Brain microvascular endothelial cell (primary cell): ENCODE measurements at places on chromosomes 11 and 22.

- DNase-seq, result no peak
These were observed 5.9 kb downstream of the TMEM121B start for GRCh38 chr22:17115236-17115635.

DNA sequence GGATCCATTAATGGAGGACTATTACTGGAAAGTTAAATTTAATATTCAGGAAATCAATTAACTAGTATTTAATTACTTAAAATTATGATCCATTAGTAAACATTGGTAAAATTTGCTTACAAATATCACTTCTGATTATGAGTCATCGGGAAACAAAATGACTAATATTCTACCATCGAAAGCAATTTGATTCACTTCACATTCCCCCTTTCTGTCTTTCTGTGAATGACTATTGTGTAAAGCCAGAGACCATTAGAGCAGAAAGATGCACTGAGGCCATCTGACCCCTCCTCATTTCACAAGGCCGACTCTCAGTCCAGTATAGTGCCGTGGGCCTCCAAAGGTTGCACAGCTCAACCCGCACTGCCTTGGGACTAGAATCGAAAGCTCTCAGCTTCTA, 619.0 kb downstream of the OPCML start:
- no peak for DNase-seq

GRCh38 chr22:48434156-48434867, 1393.4 kb downstream of the BRD1 start:
- DNase-seq, result no peak

GRCh38 chr11:32200136-32200847, 109.4 kb downstream of the RCN1 start:
- DNase-seq, result no peak

- peak; percentile 62 for DNase-seq
These were observed 1.3 kb upstream of the STX3 start for GRCh38 chr11:59753650-59754493.

DNA sequence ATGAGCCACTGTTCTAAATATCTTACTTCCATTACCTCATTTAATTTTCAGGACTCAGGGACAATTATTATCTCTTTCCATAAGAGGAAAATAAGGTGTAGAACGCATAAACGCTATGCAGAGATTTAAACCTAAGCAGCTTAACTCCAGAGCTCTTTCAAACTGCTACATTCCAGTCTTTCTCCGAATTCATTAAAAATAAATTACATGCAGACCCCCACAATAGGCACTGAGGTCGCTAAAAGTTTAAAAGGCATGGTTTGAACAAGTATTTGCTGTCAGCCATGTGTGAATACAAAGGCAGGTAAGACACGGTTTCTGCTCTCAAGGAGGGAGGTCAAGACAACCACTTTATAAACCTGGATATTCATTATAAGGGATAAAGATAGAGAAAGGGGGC, 983 bp downstream of the NARS2 start:
- no peak for DNase-seq

GRCh38 chr11:125787827-125788226, at the start of gene PATE3:
PATE3 (plus strand) TSS chr11:125788127; CDS start chr11:125788152, 25 bp downstream.
- no peak for DNase-seq

- no peak for DNase-seq
These were observed 75.8 kb downstream of the CTTN start for GRCh38 chr11:70473873-70474690.

DNA sequence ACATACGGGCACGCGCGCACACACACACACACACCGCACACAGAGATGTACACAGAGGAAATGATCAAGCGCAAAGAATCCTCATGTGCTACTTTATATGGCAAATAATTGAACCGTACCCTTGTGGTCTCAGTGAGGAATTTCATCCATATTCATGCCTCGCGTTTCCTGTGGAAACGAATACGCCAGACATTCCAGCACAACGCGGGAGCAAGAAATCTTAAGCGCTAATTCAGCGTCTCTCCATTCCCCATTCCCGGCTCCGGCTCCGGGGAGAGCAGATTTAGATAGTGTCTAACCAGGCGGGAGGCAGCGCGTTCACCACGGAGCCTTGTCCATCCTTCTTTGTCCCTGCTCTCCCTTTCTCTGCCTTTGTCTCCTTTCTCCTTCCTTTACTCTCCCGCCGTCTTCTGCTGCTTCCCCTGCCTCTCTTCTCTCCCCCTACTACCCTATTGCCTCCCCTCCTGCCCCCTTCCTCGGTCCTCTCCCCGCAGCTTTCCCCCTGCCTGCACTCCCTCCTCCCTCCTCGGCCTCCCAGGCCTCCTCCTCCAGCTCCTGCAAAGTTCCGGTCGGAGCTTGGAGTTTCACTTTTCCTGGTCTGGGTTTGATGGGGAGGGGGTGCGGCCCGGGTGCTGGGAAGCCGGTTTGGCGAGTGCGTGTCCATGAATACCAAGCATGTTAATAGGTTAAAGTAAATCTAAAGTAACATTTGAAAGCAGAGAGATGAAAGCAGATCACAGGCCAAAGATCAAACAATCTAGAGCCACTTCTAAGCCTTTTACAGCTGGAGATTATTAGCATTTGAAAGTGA, 579.3 kb downstream of the BUD13 start:
- peak; percentile 12 for DNase-seq

- no peak for DNase-seq
These were observed 14.8 kb downstream of the CCND1 start for GRCh38 chr11:69655479-69656428.

DNA sequence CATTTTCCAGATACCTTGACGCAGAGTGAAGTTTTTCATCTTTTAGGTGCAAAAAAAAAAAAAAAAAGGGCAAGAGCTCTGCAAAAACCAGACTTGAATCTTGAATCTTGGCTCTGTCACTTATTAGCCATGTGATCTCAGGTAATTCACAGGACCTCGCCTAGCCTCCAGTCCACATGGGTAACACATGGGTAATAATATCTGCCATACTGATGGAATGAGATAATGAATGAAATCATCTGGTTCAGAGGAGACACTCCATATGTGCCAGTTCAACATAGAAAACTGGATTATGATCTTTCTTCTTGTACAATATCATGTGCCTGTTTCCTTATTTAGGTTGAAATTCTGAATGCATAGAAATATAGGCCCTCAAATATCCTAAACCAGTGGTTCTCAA, 8.6 kb upstream of the AMOTL1 start:
- no peak for DNase-seq

DNA sequence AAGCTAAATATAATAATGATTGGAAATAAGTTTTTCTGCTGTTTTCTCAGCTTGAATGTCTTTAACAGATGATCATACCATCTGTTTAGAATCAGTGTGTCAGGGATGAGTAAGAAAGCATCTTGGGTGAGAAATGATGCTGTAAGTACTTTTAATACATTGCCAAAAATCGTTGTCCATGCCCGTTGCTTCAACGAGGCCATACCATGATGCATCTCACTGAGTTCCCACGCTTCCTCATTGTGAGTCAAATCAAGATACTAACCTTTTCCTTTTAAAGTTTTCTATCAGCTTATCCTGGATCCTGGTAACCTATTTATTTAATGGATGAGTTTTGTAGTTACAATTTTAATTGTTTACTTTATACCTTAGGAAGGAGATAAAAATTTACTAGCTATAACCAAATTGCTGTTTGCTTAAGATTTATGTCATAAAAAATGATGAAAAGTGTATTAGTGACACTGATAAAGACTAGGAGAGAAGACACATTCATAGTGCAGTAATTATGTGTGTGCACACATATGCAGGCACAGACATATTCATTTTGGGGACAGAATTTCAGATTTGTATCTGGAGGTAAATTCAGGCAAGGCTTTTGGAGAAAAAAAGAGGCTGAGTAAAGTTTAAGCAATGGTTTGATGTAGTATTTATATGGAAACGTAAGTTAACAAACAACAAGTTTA, 154.8 kb downstream of the UVRAG start:
- DNase-seq, result peak; percentile 61

DNA sequence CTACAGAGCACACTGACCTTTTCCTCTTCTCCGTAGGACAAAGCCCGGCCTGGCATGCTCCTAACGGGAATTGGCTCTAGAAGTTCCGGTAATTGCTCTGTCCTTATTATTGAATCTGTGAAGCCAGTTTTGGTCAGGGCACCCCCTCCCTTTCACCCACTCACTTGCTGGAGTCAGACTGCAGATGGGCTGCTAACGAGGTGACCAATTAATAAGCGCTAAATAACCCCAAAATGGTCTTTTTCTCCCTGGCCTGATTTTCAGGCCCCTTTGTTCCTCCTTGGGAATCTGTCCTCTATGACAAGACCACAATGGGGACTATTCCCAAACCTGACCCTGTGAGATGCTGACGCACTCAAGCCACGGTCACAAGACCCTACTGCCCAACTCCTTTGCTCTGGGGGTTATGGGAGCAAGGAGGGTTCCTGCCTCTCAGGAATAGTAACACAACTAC, 610.0 kb upstream of the CADM1 start:
- no peak for DNase-seq

DNA sequence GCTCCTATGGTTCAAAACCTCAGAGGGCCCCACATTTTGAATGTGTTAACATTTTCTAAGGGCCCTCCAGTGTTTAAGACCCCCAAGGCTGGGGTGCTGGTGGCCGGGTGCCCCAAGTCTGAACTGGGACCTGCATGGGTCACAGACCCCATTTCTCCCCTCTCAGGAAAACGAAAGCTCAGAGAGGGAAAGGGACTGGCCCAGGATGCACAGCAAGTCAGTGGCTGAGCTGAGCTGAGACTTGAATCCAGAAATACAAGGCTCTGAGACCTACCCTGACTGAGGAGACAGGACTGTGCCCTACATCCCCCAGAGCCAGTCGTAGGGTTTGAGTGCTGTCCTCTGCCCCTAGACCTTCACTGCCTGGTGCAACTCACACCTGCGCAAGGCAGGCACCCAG, 4.2 kb downstream of the ACTN3 start:
- no peak for DNase-seq

DNA sequence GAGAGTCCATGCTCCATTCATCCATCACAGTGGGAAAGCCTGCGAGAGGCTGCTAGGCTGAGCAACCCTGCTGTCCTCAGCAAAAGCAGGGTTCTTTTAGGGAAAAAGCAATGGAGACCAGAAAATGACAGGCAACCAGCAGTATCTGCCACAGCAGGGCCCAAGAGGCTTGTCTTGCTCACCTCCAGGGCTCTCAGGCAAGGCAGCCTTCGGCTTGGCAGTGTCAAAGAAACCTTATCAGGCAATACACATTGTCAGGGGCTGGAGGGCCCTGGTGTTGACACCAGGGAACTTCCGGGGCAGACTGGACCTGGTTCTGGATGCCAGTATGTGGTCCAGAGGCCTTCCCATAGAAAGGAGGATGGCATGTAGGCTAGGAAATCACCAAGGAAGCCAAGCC, 10.2 kb upstream of the TLCD5 start:
- DNase-seq, result no peak

GRCh38 chr22:50311606-50312351, 4.3 kb upstream of the PLXNB2 start:
- DNase-seq, result no peak

DNA sequence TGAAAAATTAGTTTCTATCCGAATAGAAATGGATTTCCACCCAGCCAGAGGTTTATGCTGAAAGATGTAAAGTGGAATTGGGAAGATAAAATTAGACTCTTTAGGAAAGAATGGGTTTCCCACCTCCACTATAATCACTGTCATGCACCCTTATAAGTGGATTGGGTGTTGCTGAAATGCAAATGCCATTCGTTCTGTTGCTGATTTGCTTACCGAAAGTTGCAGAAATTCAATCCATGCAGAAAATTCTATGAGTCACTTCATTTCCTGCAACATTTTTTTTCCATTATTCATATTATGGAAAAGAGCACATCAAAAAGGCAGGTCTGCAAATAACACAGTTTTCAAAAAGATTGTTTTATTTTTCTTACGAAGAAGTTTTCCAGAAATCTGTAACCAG, 65.6 kb downstream of the LDLRAD3 start:
- no peak for DNase-seq

DNA sequence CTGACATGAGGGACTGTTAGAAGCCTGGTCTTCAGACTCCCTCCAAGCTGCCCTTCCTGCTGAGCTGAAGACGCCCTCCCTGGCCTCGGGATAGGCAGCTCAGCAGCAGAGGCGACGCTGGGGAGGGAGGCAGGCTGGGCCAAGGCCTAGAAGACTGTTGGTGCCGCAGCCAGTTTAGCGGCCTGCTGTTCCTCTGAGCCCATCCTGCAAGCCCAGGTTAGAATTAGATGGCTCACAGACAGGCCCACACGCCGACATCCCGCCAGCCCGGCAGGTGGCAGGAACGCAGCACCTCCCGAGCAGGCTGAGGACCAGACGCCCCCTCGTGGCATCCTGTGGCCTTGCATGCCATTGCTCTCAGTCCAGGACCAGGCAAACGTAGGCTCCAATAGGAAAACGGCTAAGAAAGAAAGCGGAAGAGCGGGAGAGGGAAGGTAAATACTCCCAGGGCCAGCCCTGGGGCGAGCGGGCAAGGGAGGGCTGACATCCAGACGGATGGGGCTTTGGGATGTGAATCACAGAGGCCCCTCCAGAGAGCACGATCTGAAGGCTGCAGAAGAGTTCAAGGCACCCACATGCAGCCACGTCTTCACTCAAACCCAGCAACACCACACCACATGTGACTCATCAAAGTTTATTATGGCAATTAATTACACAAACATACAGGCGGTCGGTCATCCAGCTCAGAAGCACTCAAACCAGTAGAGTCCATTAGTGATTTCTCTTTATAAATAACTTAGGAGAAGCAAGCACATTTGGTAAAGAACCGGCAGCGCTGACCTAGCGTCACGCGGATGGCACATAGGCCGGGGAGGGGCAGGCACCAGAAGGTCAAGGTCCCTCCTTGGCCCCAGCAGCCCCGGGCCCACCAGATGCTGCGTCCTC, 27.6 kb downstream of the CD5 start:
- peak; percentile 81 for DNase-seq

DNA sequence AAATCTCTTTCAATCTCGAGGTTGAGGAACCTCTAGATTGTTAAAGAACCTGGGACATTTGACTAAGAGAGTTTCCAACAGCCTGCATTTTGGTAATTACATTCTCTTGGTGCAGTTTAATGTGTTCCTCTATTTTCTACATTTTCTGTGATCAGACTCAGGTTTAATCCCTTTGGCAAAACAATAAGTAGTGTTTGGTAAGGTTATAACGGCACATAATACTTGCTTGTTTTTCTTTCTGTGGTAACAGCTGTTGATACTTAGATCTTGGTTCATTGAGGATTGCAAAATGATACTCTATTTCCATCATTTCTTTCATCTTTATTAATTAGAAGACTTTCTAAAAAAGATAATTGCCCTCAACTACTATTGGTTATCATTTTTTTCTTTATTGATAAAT, 271.3 kb downstream of the SBF2 start:
- no peak for DNase-seq

- no peak for DNase-seq
These were observed 101.7 kb upstream of the TRIM77 start for GRCh38 chr11:89608234-89608966.

- DNase-seq, result no peak
These were observed 85.3 kb downstream of the C11orf87 start for GRCh38 chr11:109507331-109507730.

DNA sequence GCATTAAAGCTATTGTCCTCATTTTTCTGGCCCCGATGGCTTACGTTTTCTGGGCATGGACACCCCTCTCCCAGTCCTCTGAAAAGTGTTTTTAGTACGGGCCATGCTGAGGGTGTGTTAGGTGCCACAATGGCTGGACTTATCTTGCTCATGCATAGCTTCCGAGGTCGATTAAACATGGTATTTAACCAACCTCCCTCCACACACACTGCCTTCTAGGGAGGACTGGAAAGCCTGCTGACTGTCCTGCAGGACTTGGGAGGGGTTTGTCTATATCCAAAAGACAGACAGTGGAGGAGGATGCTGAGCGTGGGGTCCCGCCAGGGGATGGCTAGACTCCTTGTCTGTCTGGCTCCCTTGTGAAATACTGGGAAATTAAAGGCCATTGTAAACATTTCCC, 95.3 kb downstream of the FBXO7 start:
- no peak for DNase-seq
